ENCODE measurements at places on chromosomes 7 and 10.

DNA sequence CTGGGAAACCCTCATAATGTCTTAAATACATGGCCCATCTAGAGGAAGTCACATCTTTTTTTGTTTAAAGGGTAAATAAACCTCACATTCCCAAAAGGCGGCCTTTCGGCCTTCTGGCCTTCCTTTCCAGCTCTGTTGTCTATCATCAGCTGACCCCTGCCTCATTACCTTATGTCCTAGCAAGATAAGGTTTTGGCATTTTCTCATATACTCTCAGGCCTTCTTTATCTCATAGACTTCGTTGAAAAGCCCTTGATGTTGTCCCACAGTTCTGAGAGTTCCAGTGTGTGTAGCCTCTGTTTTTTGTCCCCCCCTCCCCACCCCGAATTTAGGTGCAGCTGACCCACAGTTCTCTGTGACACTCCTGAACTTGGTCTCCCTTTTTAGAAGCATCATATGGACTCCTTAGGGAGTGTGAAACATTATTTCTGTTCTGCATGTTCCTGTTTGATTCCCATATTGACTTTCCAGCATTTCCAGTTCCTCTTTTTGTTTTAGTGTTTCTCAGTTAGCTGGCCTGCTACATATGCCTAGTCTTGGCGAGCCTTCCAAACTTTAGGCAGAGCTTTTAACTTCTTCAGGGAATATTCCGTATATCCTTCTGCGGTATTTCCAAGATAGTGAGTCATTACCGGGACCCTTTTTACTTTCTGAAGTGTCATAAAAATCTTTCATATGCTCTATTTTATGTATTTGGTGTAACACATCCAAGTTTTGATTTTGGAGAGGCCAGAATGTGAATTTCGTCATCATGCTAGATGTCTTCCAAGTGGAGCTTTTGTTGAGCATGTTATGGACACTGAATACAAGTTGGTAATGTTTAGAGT, 138.5 kb downstream of the LRRC4 start:
- no peak for DNase-seq

DNA sequence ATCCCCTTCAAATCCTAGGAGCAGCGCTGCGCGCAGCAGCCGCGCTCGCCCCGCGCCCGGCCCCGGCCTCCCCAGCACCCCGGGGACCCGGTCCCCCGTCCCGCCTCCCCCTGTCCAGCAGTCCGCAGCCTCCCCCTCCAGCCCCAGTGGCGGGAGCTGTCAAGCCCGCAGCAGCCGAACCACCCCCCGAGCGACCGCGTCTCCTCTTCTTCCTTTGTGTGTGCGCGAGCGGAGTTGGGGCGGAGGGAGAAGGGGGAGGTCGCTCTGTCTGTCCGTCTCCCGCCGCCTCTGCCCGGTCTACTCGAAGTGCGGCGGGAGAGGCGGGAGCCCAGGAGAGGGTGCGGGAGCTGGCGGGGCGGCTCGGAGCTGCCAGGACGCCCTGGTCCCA, 375 bp upstream of the CHN2 start:
- DNase-seq = no peak

DNA sequence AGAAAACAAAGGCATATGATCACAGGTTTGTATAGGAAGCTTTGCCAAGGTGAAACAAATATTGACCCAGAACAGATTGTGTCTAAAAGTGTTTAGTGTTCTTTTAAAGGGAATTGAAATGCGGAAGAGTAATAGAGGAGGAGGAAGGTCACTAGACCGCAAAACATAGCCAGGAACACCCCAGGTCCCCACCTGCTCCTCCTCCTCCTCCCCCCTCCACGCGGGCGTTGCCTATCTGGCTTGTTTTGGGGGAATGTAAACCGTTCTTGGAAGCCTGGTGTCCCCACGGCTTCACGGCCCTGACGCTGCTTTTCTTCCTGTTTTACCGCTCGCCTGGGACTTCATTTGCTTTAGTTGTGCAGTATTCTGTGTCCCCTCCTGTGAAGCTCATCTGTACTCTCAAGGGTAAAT, 81.0 kb upstream of the PFKP start:
- DNase-seq = no peak

- DNase-seq = no peak
These were observed 26.0 kb upstream of the HIBADH start for GRCh38 chr7:27688646-27689045.

- no peak for DNase-seq
These were observed 763.3 kb downstream of the SORCS1 start for GRCh38 chr10:106401161-106401560.

GRCh38 chr10:11697718-11698527, 44.3 kb upstream of the ECHDC3 start:
- DNase-seq = no peak

GRCh38 chr7:3103614-3104398, 60.1 kb upstream of the CARD11 start:
- DNase-seq = no peak

DNA sequence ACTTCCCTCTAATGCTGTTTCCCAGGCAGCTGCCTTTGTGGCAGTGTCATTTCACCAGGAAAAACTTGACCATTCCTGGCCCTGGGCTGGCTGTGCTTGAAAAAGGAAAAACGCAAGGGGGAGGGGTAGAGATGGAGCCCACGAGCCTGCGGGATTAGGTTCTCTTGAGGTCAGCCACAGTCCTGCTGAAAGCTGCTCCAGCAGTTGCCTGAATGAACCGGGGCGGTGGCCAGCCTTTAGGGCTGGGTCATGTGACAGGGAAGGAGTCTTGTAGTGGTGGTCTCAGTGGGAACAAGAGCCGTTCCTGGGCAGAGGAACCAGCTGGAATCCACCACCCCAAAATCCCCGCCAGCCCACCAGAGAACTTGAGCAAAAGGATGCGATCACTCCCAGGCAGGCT, 51.2 kb upstream of the LRRC4 start:
- DNase-seq = no peak

DNA sequence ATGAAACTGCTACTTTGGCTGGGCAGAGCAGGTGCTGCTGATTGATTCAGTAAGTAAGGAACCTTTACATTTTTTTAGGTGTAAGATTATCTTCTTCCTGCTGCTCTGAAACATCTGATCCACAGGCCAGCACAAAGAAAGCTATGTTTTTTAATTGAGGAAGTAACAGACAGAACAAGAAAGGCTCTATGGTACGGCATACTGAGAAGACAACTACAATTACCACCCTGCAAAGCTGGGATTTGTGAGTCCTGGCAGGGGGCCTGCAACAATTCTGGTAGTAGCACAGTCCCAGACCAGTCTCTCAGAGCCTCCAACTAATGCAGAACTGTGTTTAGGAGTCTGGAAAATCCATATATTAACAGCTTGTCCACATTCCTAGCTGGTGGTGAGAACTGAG, 103.0 kb upstream of the LRRTM3 start:
- no peak for DNase-seq

- no peak for DNase-seq
These were observed 108.1 kb downstream of the PTN start for GRCh38 chr7:137235434-137235833.

GRCh38 chr10:84951616-84952015, 623.2 kb downstream of the CCSER2 start:
- no peak for DNase-seq

DNA sequence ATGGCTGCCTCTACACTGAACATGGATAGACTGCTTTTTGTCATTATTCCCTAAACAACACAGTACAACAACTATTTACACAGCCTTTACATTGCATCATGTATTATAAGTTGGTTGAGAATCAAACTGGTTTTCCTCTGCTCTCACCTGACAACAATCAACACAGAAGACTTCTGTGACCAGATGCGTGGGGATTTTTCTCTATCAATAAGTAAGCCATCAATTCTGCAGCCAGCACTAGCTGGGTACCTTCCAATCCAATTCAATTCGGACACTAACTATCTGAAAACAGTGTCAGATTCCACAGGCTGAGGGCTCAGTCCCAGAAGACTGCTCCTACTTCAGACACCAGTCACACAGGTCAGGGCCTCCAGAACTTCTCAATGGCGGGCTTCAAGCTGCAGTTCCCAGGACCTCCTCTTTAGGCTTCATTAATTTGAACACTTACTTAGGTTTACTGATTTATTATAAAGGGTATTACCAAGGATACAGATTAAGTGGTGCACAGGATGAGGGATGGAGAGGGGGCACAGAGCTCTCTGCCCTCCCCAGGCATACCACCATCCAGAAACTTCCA, 36.4 kb upstream of the ASL start:
- DNase-seq = no peak

DNA sequence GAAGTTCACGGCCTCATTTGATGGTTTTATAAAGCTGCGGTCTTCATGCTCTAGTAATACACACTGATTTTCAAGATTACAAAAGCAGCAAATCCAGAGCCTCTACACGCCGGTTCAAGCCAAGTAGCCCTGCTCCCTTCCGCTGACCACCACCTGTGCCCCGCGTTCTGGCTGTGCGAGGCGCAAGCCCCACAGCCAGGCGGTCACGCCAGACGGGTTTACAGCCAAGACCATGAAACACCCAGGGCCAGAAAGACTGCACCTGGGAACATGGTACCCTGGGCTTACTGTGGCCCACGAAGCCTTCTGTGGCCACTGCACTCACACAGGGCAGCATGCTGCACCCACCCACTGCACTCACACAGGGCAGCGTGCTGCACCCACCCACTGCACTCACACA, 33.6 kb downstream of the GPER1 start:
- no peak for DNase-seq

DNA sequence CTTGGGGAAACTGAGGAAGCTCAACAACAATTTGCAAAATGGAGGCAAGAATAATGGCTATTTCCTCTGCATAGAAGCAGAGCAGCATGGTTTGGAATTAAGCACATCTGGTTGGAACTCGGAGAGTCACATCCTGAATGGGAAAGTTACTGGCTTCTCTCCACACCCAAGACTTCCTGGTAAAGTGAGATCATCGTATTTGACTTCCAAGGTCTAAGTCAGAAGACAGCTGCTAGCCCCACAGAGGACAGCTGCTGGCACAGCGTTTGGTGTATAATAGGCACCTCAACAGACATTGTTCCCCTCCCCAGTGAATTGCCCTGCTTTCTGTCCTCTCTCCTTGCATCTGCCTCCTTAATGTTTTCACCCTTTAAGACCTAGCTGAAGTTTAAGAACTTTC, 37.0 kb upstream of the NRF1 start:
- DNase-seq = no peak

- no peak for DNase-seq
These were observed 272.7 kb downstream of the GFRA1 start for GRCh38 chr10:116000151-116000842.

GRCh38 chr10:22324893-22325271, 4.0 kb downstream of the BMI1 start:
- DNase-seq = no peak

- no peak for DNase-seq
These were observed 8.0 kb downstream of the CDK13 start for GRCh38 chr7:39958038-39958437.
